ENCODE measurements at places on chromosomes 11 and 22. TPM values are rescaled to one million over a fixed set of nuclear protein-coding genes. Genes with fewer than 3 reads are reported as not detected.
A peak's percentile ranks its signal among the peaks of the same experiment; 100 is the strongest.

The CCDC188 gene
- 33.1 TPM for total RNA-seq

The POU2AF3 gene
- total RNA-seq = 9.0 TPM

The OR4D10 gene
- not detected for total RNA-seq

The BIRC2 gene
- 62.7 TPM for total RNA-seq

The FADS3 gene
- total RNA-seq = 50.6 TPM

The MMP1 gene
- total RNA-seq = not detected

The ANO3 gene
- total RNA-seq = 1.9 TPM

The RIC3 gene
- total RNA-seq = 42.3 TPM

The GPHA2 gene
- 9.4 TPM for total RNA-seq

The GLYAT gene
- total RNA-seq = not detected

The PVALB gene
- total RNA-seq = 3.0 TPM

DNA sequence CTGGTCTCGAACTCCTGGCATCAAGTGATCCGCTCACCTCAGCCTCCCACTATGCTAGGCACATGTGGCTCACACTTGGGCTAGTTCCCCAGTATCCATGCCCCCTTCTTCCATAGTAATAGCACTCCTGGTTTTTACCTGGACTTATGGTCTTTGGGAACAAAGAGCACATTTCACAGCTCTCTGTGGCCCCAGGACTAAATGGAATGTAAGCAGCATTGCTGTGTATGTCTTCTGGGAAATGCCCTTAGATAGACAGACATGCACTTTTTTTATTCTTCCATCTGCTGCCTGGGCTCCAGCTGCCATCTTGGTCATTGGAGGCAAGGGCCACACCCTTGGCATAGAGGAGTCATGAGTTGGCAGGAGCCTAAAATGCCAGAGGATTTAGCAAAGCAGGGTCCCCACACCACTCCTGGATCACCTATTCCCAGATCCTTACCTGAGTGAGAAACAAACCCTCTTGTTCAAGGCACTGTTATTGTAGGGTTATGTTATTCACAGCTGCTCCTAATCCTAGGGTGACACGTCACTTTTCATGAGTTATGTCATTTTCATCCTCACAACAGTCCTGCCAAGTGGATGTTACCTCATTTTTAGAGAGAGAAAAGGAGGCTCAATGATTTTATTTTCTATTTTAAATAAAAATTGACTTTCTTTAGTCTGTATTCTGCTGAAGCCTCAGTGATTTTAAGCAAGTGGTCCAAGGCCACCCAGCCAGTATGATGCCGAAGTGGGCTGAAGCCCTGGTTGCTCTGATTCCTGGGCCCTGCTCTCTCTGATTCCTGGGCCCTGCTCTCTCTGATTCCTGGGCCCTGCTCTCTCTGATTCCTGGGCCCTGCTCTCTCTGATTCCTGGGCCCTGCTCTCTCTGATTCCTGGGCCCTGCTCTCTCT is 15.7 kb upstream of the GDPD5 start:
- no peak for DNase-seq

- no peak for DNase-seq
Measured at GRCh38 chr22:44860311-44860710, 107.9 kb downstream of the ARHGAP8 start.

GRCh38 chr22:33421859-33422258 is 363.7 kb upstream of the SYN3 start:
- no peak for DNase-seq

- no peak for DNase-seq
Measured at GRCh38 chr22:43901976-43902643, 10.3 kb upstream of the PNPLA5 start.

GRCh38 chr22:36734171-36735058 is 30.9 kb upstream of the CACNG2 start:
- peak; percentile 34 for DNase-seq

DNA sequence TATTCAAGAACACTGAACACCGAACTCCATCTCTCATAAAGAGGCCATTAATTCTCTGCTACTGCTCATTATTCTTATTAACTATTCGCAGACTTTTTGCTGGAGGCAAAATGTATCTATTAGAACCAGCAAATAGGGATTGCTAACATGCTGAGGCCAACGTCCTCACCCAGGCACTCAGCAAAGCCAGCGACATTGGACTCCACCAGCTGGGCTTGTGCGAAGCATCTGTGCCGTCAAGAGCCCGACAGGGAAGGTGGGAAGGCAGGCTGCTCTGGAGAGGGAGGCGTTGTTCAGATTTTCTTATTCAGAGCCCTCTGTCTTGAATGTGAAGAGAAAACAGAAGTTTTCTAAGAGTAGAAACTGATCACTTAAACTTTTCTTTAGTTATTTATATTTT is 615.6 kb upstream of the KIRREL3 start:
- no peak for DNase-seq

- peak; percentile 27 for DNase-seq
Measured at GRCh38 chr22:39379756-39380730, 19.5 kb upstream of the TAB1 start.

GRCh38 chr11:12512132-12512531 is 134.8 kb downstream of the PARVA start:
- DNase-seq = no peak

GRCh38 chr22:46726066-46726985 is 11.7 kb downstream of the CERK start:
- no peak for DNase-seq

GRCh38 chr11:109902764-109903433 is 190.3 kb upstream of the ZC3H12C start:
- no peak for DNase-seq

- no peak for DNase-seq
Measured at GRCh38 chr11:88801484-88802123, 264.2 kb downstream of the GRM5 start.

DNA sequence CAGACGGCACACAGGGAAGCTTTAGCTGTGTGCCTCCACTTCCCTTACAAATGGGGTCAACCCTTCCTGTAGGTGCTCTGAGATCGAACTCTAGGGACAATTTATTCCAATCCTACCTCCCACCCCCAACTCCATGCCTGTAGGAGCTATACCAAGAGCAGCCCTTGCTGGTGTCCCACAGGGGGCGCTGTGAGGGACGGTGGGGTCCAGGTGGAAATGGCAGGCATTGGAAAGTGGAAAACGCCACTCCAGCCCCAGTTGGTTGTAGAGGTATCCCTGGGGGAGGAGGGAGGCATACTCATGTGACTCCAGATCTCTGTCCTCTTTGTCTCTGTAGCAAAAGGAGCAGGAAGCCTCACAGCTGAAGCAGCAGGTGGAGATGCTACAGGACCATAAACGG is 161.3 kb downstream of the MYO18B start:
- no peak for DNase-seq

DNA sequence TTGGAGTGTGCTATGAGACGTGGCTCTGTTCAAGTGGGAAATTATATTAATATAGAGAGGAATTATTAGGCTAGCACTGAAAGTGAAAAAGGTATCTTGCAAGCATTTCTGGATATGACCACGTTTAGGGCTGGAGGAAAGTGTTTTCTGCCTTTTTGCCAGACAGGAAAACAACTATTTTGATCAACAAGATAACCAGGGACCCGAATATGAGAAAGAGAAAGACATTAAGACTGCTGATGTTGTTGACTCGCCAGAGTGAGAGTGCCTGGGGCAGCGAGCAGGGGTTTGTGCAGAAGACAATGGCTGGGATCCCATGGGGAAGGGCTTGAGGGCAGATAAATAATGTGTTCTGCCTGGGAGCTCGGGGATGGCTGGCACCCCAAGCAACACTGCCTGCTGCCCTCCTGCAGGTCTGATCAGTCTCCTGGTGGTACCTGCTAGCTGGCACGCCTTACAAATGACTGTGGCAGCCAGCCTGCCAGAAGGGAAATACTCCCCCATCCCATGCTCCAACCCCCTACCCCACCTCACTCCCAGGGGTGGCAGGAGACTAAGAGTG is 23.1 kb upstream of the CHST1 start:
- no peak for DNase-seq

DNA sequence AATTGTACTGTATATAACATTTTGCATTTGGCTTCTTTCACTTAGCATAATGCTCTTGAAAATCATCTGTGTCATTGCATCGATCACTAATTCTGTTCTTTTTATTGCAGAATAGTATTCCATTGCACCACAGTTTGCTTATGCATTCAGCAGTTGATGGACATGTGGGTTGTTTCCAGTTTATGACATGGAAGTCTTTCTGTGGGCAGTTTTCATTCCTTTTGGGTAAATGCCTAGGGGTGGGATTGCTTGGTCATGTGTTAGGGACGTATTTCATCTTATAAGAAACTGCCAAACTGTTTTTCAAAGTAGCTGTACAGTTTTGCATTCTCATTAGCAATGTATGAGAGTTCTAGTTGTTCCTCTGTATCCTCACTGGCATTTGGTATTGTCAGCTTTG is 127.0 kb downstream of the HIPK3 start:
- no peak for DNase-seq

- DNase-seq = no peak
Measured at GRCh38 chr11:59724066-59724465, 10.4 kb upstream of the OR10V1 start.

GRCh38 chr11:129386795-129387397 is 11.2 kb downstream of the BARX2 start:
- no peak for DNase-seq

DNA sequence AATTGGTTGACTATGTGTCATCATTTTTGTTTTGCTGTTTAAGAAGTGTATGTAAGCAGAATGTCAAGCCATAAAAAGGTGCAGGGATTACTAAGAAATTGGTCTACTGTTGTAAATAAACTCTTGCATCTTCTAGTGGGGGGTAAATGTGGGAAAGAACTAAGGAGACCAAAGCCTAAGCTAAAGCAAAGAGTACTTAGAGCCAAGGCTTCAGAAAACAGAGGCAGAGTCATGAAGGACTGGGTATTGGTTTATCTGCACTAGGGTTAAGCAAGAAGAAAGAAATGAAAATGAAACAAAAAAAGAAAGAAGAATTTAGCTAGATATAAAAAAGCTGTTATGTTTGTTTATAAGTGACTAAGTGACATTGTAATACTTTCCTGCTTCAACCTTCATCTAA is 628.1 kb downstream of the METTL15 start:
- DNase-seq = no peak
